ENCODE measurements at places on chromosomes 4 and X.

DNA sequence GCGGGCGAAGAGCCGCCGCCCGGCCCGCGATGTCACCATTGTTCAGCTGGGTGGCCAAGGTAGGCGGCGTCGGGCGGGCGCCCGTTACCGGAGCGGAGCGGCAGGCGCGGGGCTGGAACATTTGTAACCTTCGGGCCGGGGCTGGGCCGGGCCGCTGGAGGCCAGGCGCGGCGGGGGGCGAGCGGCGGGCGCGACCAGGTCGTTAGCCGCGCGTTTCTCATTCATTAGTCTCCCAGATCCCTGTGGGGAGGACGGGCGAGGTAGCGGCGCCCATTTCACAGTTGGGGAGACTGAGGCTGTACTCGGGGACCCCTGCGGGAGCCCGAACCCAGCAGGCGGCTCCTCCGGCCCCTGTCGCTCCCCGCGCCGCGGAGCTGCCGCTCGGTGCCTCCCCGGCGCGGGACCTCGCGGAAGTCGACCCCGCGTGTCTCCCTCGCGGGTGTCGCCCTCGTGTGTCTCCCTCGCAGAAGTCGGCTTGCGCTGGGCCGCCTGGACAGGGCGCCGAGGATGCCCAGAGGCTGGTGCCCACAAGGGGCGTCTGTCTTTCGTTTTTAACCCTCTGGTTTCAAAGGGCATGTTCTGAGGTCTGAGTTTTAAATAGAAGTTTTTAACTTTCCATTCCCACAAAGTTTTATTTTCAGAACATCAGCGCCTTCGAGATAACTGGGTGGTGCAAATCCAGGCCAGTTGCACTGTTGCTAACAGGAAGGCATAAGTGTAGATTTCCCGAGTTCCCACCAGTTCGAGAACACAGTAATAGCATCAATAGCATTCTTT is 17.5 kb downstream of the PTTG2 start:
- peak; percentile 86 for DNase-seq

DNA sequence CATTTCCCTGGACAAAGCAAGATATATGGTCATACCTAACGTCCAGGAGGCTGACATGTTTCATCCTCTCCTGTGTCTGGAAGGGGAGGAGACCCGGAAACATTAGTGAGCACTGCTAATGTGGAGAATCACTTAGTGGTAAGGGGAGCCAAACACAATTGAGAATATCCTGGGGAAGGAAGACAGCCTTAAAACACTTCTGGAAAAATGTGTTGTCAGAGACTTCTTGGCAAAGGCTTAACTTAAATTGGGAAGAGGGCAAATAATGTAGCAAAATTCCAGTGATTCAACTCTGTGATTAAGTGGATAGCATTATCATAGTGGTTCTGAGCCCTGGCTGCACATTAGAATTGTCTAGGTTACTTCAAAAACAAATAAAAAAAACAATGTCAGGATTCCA is 39.5 kb downstream of the SPARCL1 start:
- no peak for DNase-seq

DNA sequence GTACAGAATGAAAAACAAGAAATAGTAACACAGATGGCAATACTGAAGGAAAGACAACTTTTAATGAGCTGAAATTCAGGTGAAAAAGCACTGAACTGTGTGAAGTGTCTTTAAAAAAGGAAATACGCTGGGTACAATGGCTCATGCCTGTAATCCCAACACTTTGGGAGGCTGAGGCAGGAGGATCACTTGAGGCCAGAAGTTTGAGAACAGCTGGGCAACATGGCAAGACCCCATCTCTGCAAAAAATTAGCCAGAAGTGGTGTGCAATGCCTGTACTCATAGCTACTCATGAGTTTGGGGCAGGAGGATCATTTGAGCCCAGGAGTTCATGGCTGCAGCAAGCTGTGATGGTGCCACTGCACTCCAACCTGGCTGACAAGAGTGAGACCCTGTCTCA is 59.8 kb upstream of the COX18 start:
- no peak for DNase-seq

GRCh38 chr4:150234246-150234645 is 156.0 kb downstream of the DCLK2 start:
- no peak for DNase-seq

GRCh38 chrX:98231003-98231402 is 1347.3 kb downstream of the RPA4 start:
- no peak for DNase-seq

GRCh38 chr4:67714248-67714583 is 13.3 kb upstream of the UBA6 start:
- DNase-seq = peak; percentile 24

GRCh38 chrX:16185725-16186136 is 18.4 kb downstream of the MAGEB17 start:
- DNase-seq = peak; percentile 79

GRCh38 chr4:89171176-89171805 is 60.0 kb downstream of the TIGD2 start:
- no peak for DNase-seq

GRCh38 chr4:84215217-84215616 is 283.9 kb downstream of the NKX6-1 start:
- no peak for DNase-seq

DNA sequence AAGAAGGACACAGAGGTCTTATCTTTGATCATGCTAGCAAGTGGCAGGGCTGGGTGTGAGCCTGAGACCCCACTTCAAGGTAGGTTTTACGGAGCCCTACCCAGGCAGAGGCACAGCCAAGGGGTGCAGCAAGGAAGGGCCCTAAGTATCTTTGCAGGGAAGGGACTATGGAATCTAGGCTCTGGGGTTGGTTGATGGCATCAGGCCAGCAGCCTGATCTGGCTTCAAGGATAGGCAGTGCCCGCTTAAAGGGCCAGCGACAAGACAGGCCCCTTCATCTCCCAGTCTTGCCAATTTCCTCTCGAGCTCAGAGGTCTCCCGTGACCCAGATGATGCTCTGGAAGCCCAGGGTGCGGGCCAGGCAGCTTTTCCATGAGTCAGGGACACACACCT is 5.8 kb downstream of the ABLIM2 start:
- DNase-seq = no peak

GRCh38 chrX:39125834-39126233 is 324.6 kb downstream of the MID1IP1 start:
- DNase-seq = no peak

GRCh38 chr4:1566838-1567518 is 117.1 kb downstream of the FAM53A start:
- no peak for DNase-seq

- DNase-seq = no peak
Measured at GRCh38 chrX:50719614-50720013, 94.4 kb downstream of the SHROOM4 start.

DNA sequence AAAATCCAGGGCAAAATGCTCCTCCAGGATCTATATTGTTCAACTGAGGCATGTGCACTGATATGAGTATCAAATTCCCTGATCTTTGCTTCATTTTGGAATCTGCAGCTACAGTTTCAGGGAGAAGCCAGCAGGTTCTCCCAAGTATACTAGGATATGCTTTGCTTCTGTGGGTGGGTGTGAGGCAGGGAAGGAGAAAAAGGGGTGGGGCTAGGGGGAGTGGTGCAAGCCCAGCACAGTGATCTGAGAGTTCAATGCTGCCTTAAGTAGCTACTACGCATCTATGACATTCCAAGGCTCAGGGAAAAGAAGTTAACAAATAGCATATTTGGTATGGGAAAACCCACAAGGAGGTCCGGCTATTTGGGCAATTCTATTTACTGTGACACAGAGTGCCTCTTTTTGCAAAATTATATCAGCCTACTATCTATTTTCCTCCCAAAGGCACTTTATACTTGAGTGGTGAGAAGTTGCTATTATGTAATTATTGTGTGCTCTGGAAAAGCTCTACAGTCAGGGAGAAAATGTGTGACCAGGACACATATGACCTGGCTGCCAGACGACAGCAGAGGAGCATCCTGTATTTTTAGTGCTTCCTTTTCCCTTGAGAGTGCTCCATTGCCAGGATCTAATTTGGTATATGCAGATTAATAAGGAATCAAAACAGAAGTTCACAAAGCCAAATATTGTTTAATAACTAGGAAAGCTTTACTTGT is 162.0 kb downstream of the RNF150 start:
- DNase-seq = no peak

- peak; percentile 91 for DNase-seq
Measured at GRCh38 chr4:3387943-3388361, 53.8 kb upstream of the HGFAC start.

DNA sequence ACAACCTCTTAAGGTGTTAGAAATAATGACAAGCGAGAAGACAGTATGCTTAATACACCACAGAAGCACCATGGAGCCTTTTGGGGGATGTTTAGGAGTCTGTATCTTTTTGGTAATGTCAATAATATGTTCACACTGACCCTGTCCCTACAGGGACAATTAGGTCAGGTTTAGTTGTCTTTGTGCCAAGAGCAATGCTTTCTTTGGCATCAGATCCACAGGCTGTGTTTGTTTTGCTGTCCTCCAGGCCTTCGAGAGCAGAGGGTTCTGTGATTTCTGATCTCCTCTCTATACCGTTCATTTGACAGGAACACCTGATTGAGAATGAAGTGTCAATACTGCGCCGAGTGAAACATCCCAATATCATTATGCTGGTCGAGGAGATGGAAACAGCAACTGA is 153.8 kb downstream of the DCLK2 start:
- no peak for DNase-seq

- no peak for DNase-seq
Measured at GRCh38 chr4:23875317-23875716, 14.5 kb downstream of the PPARGC1A start.

DNA sequence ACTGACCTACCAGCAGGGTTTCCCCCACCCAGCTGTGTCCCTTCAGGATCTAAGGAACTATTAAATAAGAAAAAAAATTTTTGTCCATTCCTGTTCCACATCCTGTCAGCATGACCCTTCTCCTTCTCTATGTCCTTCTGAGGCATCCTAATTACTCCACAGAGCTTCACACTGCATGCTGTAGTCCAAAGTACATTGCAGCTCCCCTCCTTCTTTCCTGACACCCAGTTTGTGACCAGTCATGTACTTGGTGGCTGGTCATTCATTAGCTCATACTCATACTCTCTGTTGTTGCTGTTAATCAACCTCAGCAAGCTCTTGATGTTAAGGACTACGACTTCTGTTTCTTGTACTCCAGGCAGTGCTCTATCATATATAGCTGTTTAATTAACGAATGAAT is 2.4 kb upstream of the EGF start:
- no peak for DNase-seq

Measured in inflammatory macrophage treated with lipopolysaccharide for 4 hours (primary cell).